ENCODE measurements at places on chromosomes 16 and 17. TPM values are rescaled to one million over a fixed set of nuclear protein-coding genes. Genes with fewer than 3 reads are reported as not detected.

CMTM2 gene
- not detected for total RNA-seq

KIF18B gene
- 16.3 TPM for total RNA-seq

PHKB gene
- 62.2 TPM for total RNA-seq

SAMD14 gene
- 0.50 TPM for total RNA-seq

OR1A1 gene
- not detected for total RNA-seq

TMEM238L gene
- total RNA-seq = not detected

TLCD2 gene
- total RNA-seq = 0.50 TPM

KLHL11 gene
- 31.5 TPM for total RNA-seq

ZNF688 gene
- 11.9 TPM for total RNA-seq

CD300LB gene
- not detected for total RNA-seq

GAS2L2 gene
- not detected for total RNA-seq

SP6 gene
- 0.46 TPM for total RNA-seq

KRTAP3-1 gene
- not detected for total RNA-seq

HNF1B gene
- not detected for total RNA-seq

MYO1D gene
- total RNA-seq = 0.10 TPM

CCL7 gene
- not detected for total RNA-seq

CHRNE gene
- not detected for total RNA-seq

SNAI3 gene
- not detected for total RNA-seq

ACSM2A gene
- total RNA-seq = not detected

ZNF385C gene
- not detected for total RNA-seq

TVP23C gene
- total RNA-seq = 22.3 TPM

ZNF750 gene
- not detected for total RNA-seq

TNRC6C gene
- 2.5 TPM for total RNA-seq

IRF8 gene
- total RNA-seq = 0.12 TPM

HIGD1B gene
- total RNA-seq = not detected

RASD1 gene
- not detected for total RNA-seq

FBXO31 gene
- total RNA-seq = 18.4 TPM

CBX1 gene
- total RNA-seq = 164 TPM

DHODH gene
- total RNA-seq = 12.9 TPM

HOXB7 gene
- total RNA-seq = 24.7 TPM

KCNJ18 gene
- not detected for total RNA-seq

FAM20A gene
- total RNA-seq = not detected

SMIM5 gene
- total RNA-seq = 0.07 TPM

CACNA1G gene
- total RNA-seq = 0.17 TPM

KRT24 gene
- total RNA-seq = not detected
